ENCODE measurements at places on chromosomes 5 and 9.

- no peak for DNase-seq
These were observed 373.1 kb upstream of the SMC2 start for GRCh38 chr9:103721056-103721455.

DNA sequence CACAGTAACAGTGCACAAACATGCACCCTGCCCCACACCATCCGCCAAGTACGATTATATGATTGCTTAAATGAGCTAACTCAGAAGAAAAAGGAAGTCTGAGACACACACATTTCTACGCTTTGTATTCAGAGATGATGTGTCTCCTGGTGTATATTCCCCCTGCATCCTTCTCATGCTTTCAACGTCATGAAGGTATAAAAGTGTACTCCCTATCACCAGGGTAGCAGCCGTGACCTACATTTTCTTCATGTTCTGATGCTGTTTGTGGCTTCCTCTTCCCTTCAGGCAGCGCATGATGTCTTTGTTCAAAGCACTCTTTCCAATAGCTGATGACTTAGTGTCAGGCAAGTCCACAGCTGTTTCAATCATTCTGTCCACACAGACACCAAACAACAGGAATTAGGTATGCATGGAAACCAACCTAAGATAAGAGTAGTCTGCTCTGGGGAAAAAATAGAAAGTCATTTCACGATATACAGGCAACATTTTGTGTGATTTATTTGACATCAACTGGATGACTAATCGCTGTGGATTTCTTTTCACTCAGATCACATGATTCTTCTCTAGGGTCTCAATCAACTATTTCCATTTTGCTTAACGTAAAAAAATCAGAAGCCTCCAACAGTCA lies 269.4 kb upstream of the PTGER4 start:
- DNase-seq = no peak

GRCh38 chr5:90410178-90410762 lies 714 bp upstream of the CETN3 start:
- no peak for DNase-seq

GRCh38 chr5:41510176-41510831 lies at the start of gene PLCXD3:
TSS of gene PLCXD3 (minus strand) at chr5:41510601. CDS start at chr5:41510526, 75 bp downstream.
- DNase-seq = peak; percentile 63

GRCh38 chr9:137534256-137535119 lies 15.7 kb downstream of the PNPLA7 start:
- DNase-seq = no peak

GRCh38 chr5:168434001-168434400 lies 52.3 kb upstream of the RARS1 start:
- DNase-seq = peak; percentile 63

DNA sequence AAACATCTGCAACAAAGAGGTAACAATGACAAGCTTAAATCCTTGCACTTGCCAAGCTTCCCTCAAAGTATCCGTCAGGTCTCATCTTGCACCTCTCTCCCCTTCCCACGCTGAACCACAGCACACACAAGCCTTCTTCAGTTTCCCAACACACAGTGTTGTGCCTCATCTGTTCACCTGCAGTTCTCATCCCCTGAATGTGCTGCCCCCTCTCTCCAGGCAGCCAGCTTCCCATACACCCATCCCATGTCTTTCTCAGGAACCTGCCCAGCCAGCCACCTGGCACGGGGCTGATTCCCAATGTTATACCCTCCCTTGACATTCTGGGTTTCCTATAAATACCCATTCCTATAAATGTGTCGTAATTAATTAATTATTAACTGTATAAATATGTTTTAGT lies 314.8 kb downstream of the PRELID2 start:
- no peak for DNase-seq

DNA sequence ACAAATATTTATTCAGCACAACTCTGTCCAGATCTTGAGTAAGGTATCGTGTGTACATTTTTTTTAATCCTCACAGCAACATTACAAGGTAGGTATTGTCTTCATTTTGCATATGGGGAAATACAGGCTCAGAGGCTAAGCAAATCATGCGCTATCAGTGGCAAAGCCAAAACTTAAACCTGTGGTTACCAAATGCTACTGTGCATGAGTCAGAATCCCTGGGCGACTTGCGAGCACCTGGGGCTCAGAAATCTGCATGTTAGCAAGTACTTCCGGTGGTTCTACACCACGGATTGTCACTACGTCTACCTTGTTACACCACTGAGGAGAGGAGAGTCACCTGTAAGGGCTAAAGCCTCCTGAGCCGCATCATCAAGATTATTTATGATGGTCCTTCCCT lies 21.3 kb downstream of the C5orf58 start:
- no peak for DNase-seq

- DNase-seq = no peak
These were observed 414.5 kb downstream of the ACTL7B start for GRCh38 chr9:108441251-108441650.

DNA sequence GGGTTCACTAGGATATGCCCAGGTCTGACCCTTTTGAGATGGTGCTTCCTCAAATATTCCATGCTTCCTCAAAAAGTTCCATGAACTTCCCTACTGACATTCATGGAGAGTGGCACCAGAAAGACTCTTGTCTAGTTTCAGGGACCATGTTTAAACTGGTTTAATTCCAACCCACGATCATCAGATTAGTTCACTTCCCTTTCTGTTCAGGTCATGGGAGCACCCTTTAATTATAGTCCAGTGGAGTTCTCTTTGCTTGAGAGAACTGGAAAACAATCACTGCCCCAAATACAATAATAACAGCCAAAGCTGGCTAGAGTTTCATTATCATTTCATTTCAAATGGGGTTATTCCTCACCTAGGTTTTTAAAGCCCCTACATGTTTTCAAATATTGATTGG lies 9.7 kb upstream of the ERBIN start:
- DNase-seq = no peak

DNA sequence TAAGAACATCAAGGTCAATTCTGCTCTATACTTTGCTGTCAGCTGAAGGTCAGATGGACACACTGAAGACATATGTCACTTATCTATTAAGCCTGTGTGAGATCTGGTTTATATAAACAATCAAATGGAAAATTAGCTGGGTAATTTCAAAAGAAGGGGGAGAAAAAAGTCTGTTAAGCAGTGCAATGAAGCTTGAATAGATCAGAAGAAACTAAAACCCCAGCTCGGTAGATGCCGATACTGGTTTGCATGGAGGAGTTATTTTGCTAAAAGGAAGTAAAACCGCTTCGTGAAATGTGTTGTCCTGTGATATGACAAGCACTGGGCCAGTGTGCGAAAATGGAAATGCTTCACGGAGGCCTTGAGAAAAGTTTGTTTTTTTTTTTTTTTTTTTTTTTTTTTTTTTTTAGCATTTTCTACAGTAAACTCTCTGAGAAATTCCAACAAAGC lies 148.8 kb downstream of the MEF2C start:
- no peak for DNase-seq

DNA sequence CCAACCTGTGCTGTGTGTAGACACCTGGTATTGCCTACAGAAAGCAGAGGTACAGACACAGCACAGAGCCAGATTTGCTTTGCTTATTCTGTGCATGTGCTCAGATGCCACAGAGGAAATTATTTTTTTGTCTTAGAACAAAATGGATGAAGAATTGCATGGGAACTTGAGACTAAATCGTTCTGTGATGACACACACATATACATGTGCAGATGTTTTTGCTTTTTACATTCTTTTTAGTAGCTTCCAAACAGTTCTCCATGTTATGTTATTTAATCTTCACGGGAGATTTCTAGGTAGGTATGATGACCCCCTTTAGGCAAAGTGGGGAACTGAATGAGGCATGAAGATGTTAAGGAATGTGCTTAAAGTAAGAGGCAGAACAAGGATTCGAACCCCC lies 221.5 kb upstream of the PANK3 start:
- DNase-seq = no peak

- DNase-seq = no peak
These were observed 74.7 kb downstream of the NTRK2 start for GRCh38 chr9:84744195-84744594.

DNA sequence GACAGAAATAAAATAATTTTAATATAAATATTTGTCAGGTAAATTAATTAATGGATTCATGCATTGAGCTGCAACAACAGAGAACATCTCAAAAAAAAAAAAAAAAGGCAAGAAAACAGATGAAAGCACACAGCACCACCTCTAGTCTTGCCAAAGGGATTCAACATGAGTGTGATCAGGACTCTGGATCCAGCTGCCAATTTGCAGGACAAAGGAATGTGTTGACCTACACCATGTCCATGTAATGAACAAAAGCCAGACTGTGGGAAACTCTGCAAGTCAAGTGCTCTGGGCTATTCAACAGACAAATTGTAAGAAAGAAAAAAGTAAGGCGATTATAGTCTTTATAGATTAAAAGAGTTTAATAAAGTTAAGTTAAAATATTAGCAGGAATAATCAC lies 769.3 kb downstream of the TLR4 start:
- DNase-seq = no peak
